ENCODE measurements at places on chromosomes 3 and 15.

- no peak for DNase-seq
These were observed 35.4 kb downstream of the SCN5A start for GRCh38 chr3:38614091-38614490.

- DNase-seq: no peak
These were observed 145.2 kb upstream of the NUDT16 start for GRCh38 chr3:131236421-131236820.

GRCh38 chr3:130939753-130940152, 45.9 kb downstream of the ATP2C1 start:
- DNase-seq: no peak

- DNase-seq: no peak
These were observed 55.7 kb downstream of the LDHAL6B start for GRCh38 chr15:59262316-59262715.

DNA sequence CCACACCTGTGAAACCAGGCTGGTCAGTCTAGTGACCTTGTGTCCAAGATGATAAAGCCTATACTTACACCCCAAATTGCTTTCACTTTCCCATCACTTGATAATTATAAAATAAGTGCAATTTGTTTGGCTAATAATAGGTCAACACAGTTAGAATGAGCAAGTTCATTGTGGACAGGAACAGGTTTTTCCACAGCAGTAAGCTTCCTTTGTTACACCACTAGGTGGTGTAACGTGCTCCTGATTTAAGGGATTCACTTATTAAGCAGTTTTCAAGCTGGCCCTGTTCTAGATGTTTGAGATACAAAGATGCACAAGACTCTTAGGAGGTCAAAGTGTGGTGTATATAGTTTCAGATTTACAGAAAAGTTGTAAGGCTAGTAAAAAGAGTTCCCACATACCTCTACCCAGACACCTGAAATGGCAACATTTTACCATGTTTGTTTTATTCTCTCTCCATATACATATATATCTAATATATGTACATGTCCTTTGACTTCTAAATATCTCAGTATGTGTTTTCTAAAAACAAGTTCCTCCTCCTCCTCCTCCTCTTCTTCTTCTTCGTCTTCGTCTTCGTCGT, 6.8 kb upstream of the MFSD1 start:
- no peak for DNase-seq

DNA sequence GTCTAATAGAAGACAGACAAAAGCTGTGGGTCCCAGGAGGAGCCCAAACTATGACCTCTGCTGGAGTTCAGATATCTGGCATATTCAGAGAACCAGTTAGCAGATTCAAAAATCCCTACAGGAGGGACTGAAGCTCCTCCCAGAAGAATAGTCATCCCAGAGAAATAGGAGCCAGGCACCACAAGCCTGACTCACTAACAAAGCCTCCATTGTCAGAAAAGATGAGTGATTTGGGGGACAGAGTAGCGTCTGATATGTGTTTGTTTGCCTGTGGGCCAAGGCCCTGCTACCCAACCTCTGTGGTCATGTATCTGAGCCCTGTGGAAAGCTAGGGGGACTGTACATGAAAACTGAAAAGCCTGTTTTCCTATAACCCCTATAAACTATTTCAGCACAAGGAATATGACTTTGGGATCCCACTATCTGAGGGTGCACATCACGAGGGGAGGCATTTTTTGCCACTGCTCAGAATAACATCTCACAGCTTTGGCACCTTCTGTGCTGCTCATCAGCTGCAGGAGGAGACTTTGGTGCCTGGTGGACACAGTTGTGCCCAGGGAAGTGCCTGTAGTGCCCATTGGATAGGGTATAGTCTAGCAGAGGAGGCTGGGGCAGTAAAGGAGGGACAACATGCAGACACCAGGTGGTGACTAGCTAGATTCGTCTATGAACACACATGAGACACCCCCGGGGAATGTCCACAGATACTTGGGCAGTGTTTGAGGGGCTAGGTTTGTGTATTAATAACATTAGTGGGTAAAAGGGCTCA, 9.7 kb upstream of the LARP6 start:
- no peak for DNase-seq

DNA sequence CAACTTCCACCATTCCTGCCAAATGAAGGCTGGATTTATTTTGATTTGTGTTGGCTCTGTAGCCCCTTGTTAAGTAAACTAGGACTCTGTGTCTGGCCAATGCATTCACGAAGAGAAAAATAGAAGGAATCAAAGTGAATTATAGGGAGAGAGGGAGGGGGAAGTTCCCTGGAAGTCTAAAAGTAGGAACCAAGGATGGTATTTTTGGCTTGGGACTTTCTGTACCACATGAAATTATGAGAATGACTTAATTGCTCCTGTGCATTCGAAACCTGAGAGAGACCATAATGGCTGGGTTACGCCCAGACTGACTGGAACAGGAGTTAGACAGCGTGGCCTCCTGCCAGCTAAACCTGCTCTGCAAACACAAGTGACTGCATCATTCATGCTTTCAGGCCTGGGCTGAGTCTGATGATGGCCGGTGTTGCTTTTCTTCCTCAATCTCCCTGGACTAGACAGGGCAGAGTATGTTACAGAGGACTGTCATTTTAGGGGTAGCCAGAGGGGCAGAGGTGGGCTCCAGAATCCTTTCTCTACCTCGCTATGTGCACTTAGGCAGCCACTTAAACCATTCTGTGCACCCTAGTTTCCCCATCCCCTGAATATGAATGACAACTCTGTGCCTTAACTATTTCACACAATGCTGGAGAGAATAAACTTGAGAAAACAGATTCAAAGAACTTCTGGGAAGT, 58.9 kb downstream of the MYO1E start:
- DNase-seq: no peak

- no peak for DNase-seq
These were observed 277.9 kb upstream of the GADL1 start for GRCh38 chr3:31172336-31172735.

DNA sequence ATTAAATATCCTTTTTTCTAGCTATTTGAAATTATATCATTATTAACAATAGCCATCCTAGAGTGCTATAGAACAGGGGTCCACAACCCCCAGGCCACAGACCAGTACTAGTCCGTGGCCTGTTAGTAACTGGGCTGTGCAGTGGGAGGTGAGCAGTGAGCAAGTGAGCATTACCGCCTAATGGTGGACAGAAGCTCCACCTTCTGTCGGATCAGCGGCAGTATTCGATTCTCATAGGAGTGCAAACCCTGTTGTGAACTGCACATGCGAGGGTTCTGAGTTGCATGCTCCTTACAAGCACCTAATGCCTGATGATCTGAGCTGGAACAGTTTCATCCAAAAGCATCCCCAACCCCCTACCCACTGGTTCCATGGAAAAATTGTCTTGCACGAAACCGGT, 11.7 kb downstream of the CLDN16 start:
- no peak for DNase-seq

DNA sequence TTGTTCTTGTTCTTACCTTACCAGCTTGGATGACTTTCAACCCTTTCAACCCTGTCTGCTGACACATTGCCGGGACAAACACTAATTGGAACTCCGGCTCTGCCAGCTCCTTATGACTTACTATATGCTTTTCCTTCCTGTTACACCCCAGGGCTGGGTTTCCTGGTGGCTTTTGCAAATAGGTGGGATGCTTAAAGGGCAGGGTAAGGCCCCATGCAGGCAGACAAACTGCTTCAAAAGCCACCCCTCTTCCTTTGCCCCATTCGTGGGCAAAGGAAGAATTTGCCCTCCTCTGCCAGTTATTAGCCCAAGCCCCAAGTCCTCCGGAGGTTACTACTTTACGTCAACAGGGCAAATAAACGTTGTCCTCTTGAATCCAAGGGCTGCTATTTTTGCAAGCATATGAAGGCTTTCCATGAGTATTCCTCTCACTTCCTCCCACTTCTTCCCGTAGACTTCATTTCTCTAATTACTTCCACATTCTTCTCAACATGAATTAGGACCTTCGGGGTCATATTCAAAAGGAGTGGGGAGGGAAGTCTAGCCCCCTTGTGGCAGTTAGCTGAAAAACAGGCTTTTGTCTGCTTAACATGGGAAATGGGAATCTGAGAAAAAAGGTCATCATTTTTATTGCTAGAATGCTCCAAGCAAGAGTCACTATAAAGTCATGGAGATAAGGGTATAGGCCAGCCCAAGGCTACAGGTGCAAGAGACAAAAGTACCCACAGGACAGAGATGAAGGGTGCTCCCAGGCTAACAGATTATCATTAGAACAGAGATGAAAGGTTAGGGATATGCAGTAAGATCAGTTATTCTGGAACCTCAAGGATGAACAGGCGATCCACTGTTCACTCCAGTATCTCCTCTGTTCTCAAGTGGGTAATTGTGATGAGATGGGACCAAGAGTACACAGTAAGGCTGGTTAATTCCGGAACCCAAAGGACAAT, 56.3 kb upstream of the FSTL1 start:
- no peak for DNase-seq

DNA sequence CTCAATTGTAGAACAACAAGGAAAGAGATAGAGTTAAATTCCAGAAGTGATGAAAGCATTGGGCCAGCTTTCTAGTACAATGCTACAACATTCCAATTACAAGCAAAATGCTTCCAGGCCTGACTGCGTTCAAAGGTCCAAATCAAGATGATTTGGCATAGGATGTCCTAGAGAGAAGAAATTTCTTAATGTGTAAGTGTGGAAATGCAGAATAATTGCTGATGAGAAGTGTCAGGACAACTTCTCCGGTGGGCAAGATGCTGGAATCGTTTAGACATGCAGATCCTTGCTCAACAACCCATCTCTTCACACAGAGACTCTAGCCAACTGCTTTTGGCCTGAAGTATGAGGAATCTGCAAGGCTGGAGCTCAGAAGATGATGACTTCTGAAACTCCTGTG, 71.1 kb upstream of the PDZRN3 start:
- DNase-seq: no peak

DNA sequence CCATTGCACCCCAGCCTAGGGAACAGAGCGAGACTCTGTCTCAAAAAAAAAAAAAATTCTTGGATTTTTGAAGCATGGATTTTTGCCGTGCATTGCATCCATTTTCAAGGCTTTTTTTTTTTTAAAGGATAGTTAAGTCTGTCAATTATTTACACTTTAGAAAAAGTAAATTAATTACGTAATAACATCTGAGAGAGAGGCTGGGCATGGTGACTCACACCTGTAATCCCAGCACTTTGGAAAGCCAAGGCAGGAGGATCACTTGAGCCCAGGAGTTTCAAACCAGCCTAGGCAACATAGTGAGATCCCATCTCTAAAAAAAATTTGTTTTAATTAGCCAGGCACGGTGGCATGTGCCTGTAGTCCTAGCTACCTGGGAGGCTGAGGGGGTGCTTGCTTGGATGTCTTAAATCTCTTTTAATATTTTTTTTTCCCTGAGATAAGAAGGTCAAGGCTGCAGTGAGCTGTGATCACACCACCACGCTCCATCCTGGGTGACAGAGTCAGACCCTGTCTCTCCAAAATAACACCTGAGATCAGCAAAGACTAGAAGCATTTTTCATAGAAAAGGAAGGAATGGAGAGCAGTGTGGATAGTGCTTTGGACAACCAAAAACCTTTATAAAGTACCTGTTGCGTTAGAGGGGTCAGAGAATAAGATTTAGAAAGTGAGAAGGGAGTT, 6.8 kb upstream of the SENP7 start:
- DNase-seq: no peak

DNA sequence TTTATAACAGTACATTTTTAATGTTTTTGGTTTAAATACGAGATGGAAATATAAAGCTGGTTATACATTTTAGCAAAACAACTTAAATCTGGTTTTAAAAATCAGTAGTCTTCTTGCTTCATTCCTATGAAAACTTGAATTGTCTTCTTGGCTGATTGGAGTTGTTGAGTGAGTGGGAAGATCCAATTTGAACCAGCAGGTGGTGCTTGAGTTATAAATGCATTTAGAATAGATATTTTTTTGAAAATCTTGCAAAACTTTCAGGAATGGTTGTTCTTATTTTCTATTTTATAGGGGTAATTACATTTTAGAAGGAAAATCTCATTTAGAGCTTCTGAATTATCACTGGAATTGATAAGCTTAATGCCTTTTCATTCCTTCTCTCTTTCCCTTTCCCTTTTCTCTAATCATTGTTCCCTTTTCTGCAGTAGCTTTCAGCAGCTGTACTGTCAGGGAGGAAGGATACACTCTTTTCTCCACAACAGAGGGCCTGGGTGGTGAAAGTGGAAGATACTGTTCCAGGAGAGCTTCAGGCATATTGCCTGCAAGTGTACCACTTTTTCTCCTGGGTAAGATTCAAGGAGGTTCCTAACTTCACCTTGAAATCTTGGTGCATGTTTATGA, 335.6 kb downstream of the NLGN1 start:
- DNase-seq: no peak

- DNase-seq: no peak
These were observed 41.8 kb downstream of the IL5RA start for GRCh38 chr3:3068358-3068881.

All from stimulated activated CD4-positive, alpha-beta T cell treated with anti-CD3 and anti-CD28 coated beads, TNF-alpha, amount 100 ng/mL, for 1 hour (primary cell).